Progenitor cell of endocrine pancreas (in vitro differentiated cells): ENCODE measurements at places on chromosomes 5 and 9.
A peak's percentile ranks its signal among the peaks of the same experiment; 100 is the strongest.

DNA sequence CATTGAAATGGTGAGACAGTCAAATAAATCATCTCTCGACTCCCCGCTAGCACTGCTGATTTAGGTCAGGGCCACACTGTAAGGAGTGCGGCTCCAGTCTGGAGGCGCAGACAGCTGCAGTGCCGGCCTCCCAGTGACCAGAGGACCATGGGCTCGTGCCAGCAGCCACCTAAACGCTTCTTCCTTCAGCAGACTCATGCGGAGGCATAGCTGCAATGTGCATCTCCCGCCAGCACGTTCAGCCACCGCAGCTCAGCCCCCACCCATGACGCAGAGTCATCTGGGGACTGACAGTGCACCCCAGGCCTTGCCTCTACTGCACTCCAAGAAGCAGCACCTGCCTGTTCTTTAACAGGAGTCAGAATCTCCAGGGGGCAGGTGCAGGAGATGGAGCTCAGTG lies 13.6 kb upstream of the MAPK9 start:
- H3K27ac ChIP-seq: no peak overlapping the region
- H3K4me1 ChIP-seq: no peaks in the 10 kb centered on the region
- no peaks in the 10 kb centered on the region for H3K36me3 ChIP-seq
- no peak overlapping the region for H3K4me3 ChIP-seq
- no peaks in the 10 kb centered on the region for H3K27me3 ChIP-seq

DNA sequence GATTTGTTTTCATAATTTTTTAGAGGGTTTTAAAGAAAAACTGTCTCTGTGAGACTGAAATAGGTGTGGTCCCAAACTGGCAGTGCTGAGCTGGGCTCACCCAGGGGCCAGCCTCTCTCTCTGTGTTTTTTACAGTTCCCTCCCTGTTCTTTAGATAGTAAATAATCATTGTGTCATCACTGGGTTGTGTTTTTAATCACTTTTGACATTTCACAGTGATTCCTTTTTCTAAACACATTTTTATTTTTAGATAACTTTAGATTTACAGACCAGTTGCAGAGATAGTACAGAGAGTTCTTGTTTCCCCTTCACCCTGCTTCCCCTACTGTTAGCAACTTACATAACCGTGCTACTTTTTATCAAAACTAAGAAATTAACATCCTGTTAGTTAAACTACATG lies 44.4 kb downstream of the MAP1B start:
- peaks cover 16% of the 10 kb centered on the region for H3K4me1 ChIP-seq
- no peaks in the 10 kb centered on the region for H3K27me3 ChIP-seq
- no peak overlapping the region for H3K27ac ChIP-seq
- H3K36me3 ChIP-seq: peaks cover 2% of the 10 kb centered on the region
- no peak for DNase-seq
- H3K4me3 ChIP-seq: no peak overlapping the region

DNA sequence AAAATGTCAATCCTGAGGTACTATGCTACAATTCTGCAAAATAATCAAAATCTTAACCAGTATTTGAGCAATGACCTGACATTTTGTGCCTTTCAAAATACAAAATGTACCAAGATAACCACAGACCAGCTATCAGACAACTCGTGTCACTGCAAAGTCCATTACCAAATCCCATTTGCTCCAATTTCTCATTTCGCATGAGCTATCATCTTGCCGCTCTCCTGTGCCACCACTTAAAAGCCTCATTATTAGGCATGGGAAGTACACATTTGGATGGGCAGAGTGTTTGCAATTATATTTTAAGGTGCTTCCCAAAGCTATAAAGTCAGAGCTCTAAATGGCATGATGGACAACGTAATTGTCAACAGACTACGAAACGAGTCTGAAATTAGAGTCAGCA lies 205.2 kb downstream of the AGTPBP1 start:
- H3K4me1 ChIP-seq: peaks cover under 1% of the 10 kb centered on the region
- no peak overlapping the region for H3K27ac ChIP-seq
- DNase-seq: no peak
- no peaks in the 10 kb centered on the region for H3K36me3 ChIP-seq
- H3K27me3 ChIP-seq: peaks cover 3% of the 10 kb centered on the region

DNA sequence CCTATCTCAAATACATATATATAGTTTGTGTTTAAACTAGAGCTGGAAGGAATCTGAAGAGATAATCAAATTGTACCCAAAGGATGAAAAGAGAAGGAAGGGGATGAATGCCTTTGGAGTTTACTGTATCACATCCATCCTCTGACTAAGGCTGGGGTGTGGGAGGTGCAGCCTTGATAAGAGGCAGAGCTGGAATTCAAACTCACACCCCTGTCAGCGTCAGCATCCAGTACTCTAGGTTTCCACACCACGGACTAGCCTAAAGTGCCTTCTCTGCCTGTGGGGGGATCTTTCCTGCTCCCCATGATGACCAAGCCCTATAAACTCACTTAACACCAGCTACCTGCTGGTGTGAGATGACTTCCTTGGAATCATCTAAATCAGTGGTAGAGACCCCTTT lies 48.1 kb downstream of the EPB41L4B start:
- H3K27me3 ChIP-seq: no peaks in the 10 kb centered on the region
- no peak overlapping the region for H3K27ac ChIP-seq
- H3K36me3 ChIP-seq: peaks cover 2% of the 10 kb centered on the region
- peaks cover 13% of the 10 kb centered on the region for H3K4me1 ChIP-seq
- no peak overlapping the region for H3K4me3 ChIP-seq

DNA sequence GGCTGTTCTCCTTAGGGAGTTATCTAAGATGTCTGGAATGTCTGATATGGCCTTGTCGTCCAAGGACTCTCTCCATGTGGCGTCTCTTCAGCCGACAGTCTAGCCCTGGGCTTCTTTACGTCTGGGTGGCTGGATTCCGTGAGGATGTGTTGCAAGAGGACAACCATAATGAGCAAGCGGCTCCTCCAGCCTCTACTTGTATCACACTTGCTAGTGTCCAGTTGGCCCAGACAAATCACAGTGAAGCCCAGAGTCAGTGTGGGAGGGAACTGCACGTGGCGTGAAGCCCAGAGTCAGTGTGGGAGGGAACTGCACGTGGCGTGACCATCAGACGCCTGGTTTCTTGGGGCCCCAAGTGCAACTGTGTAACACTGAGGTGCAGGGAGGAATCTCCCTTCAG lies 61.1 kb downstream of the COL23A1 start:
- H3K27ac ChIP-seq: no peak overlapping the region
- no peaks in the 10 kb centered on the region for H3K36me3 ChIP-seq
- no peaks in the 10 kb centered on the region for H3K4me1 ChIP-seq
- peaks cover 5% of the 10 kb centered on the region for H3K27me3 ChIP-seq
- no peak overlapping the region for H3K4me3 ChIP-seq

- peak overlapping the region; percentile 51 for H3K27ac ChIP-seq
- H3K4me1 ChIP-seq: peaks cover 13% of the 10 kb centered on the region
- no peak for DNase-seq
- H3K4me3 ChIP-seq: no peak overlapping the region
These were observed 106.1 kb upstream of the CPEB4 start for GRCh38 chr5:173781816-173782670.

GRCh38 chr9:108257382-108257781 lies 598.4 kb downstream of the ACTL7B start:
- H3K27ac ChIP-seq: no peak overlapping the region
- no peaks in the 10 kb centered on the region for H3K36me3 ChIP-seq
- no peak overlapping the region for H3K4me3 ChIP-seq
- peaks cover 34% of the 10 kb centered on the region for H3K27me3 ChIP-seq

GRCh38 chr5:103801681-103802080 lies 239.1 kb upstream of the NUDT12 start:
- no peaks in the 10 kb centered on the region for H3K36me3 ChIP-seq
- no peaks in the 10 kb centered on the region for H3K4me1 ChIP-seq
- DNase-seq: no peak
- no peak overlapping the region for H3K27ac ChIP-seq
- H3K4me3 ChIP-seq: no peak overlapping the region

DNA sequence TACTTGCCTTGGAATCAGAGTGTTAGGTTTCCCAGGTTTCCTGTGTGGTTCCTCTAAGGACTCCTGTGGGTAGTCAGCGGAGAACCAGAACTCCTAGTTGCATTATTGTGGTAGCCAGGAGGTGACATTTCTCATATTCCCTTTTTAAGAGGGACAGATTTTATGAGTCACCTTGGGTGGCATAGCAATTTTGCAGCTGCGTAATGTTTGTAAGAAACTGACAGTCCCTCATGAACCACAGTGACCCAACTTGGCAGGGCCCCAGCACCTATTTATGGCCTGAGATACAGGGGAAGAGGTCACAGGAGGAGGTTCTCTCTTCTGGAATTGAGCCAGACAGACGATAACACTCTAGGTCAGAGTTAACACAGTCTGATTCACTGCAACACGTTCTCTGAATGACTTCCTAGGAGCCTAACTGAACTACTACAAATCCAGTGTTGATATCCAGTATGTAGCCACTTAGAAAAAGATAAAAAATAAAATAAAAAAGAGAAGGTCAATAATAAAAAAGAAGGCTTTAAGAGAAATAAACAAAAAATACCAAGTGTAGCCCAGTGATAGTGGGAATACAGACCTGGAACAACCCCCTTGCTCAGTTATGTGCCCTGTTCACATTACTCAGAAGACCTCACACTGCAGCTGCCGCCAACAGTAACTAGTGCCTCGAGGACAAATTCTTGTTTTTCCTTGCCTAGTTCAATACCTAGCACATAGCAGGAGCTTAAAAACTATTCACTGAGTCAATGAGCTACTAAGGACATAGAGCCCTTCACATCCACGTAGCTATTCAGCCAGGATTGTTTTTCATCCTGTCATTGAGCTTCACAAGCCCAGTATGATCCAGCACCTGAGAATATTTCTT lies 50.7 kb upstream of the VLDLR start:
- no peak overlapping the region for H3K27ac ChIP-seq
- DNase-seq: no peak
- no peaks in the 10 kb centered on the region for H3K27me3 ChIP-seq
- no peaks in the 10 kb centered on the region for H3K4me1 ChIP-seq
- H3K4me3 ChIP-seq: no peak overlapping the region

- no peak overlapping the region for H3K27ac ChIP-seq
- no peak overlapping the region for H3K4me3 ChIP-seq
- H3K4me1 ChIP-seq: no peaks in the 10 kb centered on the region
- no peaks in the 10 kb centered on the region for H3K36me3 ChIP-seq
- H3K27me3 ChIP-seq: peaks cover 10% of the 10 kb centered on the region
- DNase-seq: no peak
These were observed 17.6 kb downstream of the FLT4 start for GRCh38 chr5:180631549-180632383.

DNA sequence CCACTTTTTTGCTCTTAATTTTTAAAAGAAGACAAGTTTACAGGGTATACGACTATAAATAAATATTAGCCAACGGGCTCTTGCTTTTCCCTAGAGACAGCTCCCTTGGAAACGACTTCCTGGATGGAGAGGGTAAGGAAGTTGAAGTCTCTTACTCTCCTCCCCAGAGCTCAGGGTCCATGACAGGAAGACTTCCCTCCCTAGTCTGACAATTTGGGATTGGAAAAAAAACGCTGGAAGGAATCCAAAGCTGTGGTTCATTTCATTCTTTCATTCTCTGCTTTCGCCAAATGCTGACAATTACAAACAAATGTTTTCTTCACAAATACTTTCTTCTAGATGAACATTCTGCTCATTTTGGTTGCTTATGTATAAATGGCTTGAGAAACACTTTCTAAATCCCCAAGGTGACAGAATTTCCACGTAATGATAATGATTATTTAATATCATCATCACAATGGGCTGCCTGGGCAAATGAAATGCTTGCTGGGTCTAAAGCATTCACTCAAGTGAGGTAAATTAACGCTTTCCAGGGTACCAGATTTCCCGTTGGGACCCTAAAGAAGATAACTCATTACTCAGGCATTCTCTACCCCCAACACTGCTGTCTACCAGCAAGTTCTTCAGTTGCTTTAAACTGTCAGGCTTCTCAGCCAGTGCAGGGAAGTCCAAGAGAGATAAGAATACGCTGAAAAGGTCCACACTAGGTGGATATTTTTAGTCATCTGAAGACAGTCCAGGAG lies 139.8 kb upstream of the SLC30A5 start:
- H3K27me3 ChIP-seq: peaks cover 11% of the 10 kb centered on the region
- H3K4me1 ChIP-seq: no peaks in the 10 kb centered on the region
- no peaks in the 10 kb centered on the region for H3K36me3 ChIP-seq
- H3K4me3 ChIP-seq: no peak overlapping the region

DNA sequence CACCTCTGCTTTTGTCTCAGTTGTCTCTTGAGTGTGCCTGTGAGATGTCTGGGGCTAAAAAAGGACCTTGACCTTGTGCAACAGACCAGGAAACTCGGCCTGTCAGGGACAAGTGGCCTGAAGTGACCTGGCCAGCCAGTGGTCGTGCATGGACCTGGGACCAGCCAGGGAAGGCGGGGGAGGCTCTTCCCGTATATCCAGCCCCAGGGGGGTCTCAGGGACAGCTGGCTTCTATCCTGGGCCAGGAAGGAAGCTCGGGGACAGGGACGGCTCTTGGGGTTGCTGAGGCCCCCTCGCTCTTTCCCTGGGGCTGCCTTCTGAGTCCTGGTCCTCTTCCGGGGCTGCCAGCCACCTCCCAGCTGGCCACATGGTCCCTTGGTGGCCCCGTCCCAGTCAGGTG lies 3.2 kb upstream of the ADAMTSL2 start:
- peaks cover 7% of the 10 kb centered on the region for H3K4me1 ChIP-seq
- H3K36me3 ChIP-seq: no peaks in the 10 kb centered on the region
- no peak overlapping the region for H3K27ac ChIP-seq
- H3K27me3 ChIP-seq: peaks cover 39% of the 10 kb centered on the region
- no peak for DNase-seq

- no peaks in the 10 kb centered on the region for H3K4me1 ChIP-seq
- no peaks in the 10 kb centered on the region for H3K27me3 ChIP-seq
- H3K27ac ChIP-seq: no peak overlapping the region
- no peak for DNase-seq
- H3K4me3 ChIP-seq: no peak overlapping the region
These were observed 122.1 kb downstream of the WNK2 start for GRCh38 chr9:93306081-93306480.

- no peaks in the 10 kb centered on the region for H3K36me3 ChIP-seq
- no peak overlapping the region for H3K4me3 ChIP-seq
- DNase-seq: no peak
- no peak overlapping the region for H3K27ac ChIP-seq
- H3K4me1 ChIP-seq: no peaks in the 10 kb centered on the region
- H3K27me3 ChIP-seq: peaks cover 17% of the 10 kb centered on the region
These were observed 12.5 kb downstream of the LECT2 start for GRCh38 chr5:135942202-135942771.

DNA sequence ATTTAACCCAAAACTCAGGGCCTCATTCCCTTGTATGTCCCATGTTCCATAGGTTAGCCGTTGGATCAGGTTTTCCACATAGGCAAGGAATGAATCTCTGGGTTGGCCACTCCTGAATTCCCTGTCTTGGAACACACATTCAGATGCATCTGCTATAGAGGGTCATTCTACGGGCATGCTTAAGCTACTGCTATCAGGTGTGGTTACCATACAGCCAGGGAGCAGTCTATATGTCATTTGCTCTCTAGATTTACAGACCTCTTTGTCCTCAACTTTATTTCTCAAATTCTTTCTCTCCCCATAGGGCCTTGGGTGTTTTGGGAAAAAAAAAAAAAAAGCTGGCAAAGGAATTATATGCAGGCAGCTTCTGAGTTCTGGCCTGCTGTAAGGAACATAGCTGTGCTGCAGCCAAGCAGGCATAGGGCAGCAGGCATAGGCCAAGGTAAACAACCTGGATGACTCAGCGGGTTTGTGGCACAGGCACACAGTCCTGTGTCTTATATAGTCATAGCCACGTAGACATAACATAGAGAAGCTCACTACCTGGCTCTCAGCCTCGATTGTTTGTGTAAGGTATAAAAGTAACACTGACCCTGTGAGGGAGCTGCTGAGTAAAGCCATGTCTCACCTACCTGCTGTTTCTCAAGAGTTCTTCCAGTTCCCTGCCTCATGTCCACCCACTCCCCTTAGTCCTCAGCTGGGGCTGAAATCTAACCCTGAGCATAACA lies 141.5 kb downstream of the OSTF1 start:
- H3K27ac ChIP-seq: peak overlapping the region; percentile 18
- DNase-seq: no peak
- no peaks in the 10 kb centered on the region for H3K27me3 ChIP-seq
- H3K36me3 ChIP-seq: no peaks in the 10 kb centered on the region
